NCI-H2107 (cell line): ENCODE measurements at places on chromosomes 1 and 21.

GRCh38 chr21:38361324-38361723 is 104.5 kb downstream of the KCNJ15 start:
- DNase-seq: no peak

DNA sequence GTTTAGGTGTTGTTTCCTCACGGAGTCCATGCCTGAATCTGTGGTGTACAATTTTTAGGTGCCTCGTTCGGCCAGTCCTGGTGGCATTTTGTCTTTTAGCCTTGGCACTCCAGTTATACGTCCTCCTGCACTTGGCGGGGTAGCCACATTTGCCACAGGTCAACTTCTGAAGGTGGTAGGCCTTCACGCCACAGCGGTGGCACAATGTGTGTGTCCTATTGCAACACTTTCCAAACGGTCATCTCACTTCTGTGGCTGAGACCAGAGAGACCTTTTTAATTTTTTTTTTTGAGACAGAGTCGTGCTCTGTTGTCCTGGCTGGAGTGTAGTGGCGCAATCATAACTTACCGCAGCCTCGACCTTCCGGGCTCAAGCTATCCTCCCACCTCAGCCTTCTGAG is 49.1 kb downstream of the CAMTA1 start:
- no peak for DNase-seq

- no peak for DNase-seq
These were observed 996 bp upstream of the C1orf159 start for GRCh38 chr1:1116701-1117468.

DNA sequence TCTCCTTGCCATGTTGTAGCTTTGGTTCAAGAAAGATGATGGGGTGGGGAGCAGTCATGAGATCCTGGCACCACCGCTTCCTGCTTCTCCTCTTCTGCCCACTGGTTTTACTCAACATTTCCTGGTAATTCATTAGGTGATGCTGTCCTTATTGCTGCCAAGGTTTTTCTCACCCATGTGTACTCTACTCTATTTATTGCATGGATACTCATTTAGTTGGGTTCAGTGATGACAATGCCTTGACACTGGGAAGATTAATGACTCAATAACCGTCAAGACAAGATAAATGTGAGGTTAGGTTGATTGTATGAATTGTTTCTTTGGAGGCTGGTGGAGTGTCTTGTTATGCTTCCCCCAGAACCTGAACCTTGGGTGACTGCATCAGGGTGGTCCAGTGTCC is 484.2 kb downstream of the SIPA1L2 start:
- no peak for DNase-seq

DNA sequence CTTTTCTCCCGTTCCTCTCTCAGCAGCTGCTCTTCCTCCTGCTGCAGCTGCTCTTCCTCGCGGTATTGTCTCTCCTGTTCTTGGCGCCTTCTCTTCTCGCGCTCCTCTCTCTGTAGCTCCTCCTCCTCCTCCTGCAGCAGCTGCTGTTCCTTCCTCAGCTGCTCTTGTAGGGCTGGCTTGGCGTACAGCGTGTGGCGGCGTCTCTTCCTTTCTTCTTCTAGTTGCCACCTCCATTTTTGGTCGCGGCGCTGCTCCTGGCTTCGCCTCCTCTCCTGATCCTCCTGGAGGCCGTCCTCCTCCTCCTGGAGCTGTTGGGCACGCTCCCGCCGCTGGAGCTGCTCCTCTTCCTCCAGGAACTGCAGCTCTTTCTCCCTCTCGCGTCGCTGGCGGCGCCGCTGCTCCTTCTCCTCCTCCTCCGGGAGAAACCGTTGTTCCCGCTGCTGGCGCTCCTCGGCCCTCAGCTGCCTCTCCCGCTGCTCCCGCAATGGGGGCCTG is 4.8 kb downstream of the TCHH start:
- DNase-seq: no peak

DNA sequence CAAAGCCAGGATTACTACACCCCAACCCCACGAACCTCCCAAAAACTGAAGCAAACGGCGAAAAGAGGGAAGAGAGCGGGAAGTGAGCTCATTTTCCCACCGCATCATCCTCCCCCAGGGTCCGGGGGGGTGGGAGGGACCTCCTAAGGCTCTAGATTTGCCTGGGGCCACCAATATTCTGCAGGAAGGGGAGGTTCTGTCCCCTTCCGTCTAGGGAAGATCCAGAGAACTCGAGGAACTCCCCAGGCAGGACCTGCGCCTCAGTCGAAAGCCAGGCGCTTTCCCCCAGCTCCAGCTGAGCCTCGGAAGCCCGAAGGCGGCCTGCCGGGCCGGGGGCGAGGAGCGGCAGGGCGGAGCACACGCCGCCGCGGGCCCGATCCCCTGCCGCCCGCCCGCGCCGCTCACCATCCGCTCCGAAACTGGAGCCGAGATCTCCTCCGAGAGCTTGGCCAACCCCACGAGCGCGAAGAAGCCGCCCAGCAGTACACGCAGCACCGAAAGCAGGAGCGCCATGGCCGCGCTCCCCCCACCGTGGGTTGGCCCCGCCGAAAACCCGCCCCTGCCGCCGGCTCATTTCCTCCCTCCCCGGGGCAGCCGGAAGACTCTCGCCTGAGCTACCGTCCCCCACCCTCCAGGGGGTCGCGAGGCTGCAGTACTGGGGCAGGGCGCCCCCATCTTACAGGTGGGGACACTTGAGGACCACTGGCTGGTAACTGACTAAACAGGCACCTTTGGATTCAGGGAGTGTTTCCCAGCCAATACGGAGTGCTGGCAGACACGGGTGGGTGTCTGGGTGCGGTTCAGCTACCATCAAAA is at the start of gene TMEM35B:
Gene TMEM35B (minus strand): TSS at position 555 of the 816 bp plus-strand sequence. CDS start 42 bp downstream, at position 513.
- DNase-seq: no peak

GRCh38 chr1:9589144-9589718 is 520 bp downstream of the TMEM201 start:
- DNase-seq: no peak

- DNase-seq: no peak
These were observed 425 bp downstream of the DDR2 start for GRCh38 chr1:162632698-162633080.

DNA sequence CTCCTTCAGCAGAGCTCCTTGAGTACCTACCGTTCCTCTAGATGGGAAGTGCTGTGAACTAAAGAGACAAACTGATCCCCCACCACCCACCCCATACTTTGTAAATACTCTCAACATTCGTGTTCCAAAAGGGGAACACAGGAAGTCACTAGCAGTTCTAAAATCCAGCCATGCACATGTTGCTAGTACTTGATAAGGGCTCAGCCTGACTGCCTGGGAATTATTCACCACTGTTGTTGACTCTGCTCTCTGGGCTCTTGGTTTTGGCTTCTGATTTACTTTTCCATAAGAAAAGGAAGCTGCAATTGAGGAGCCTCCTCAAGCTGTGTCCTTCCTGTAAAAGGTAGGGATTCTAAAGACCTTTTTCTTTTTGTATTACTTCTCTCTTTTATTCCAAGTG is 67.5 kb downstream of the IVNS1ABP start:
- no peak for DNase-seq

GRCh38 chr1:23555986-23556634 is 3.2 kb downstream of the ID3 start:
- no peak for DNase-seq

- no peak for DNase-seq
These were observed 7.4 kb downstream of the ACADM start for GRCh38 chr1:75731881-75732280.

DNA sequence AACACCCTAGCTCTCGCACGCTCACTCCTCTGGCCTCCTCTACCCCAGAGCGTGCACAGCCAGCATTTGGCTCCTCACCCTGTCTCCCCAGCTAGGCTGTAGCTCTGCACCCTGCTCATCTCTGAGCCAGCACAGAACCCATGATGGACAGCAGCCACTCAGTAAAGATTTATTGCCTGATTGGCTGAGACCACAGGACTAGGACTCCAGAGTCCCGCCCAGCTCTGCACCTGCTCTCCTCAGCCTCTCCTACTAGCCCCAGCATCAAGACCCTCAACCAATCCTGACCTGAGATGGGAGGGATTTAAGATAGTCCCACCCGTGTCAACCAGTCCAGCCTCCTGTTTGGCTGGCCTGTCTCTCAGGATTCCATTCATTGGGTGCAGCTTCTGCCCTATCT is 9.3 kb downstream of the C1QB start:
- no peak for DNase-seq

DNA sequence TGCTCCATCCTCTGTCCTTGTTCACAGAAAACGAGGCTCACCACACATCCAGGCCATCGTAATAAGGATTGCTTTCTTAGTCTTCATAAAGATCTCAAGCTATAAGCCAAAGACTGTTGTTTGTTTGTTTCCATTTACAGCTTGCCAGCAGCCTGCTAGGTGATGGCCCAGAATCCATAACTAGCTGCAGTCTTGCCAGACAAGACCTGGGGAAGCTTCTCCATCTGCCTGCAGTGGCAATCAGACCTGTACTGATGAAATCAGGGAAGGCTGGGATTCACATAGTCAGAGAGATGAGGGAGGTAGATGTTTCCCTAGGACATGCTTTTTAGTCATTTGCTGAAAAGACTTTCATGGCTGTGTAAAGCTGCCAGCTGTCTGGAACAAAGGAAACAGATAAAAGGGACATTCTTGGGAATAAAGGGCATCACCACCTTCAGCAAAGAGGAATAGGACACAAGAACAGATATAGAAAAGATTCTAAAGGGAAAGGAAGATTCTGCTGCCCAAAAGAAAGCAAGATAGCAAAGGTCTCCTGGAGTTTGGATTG is 51.0 kb downstream of the MT1HL1 start:
- DNase-seq: no peak

DNA sequence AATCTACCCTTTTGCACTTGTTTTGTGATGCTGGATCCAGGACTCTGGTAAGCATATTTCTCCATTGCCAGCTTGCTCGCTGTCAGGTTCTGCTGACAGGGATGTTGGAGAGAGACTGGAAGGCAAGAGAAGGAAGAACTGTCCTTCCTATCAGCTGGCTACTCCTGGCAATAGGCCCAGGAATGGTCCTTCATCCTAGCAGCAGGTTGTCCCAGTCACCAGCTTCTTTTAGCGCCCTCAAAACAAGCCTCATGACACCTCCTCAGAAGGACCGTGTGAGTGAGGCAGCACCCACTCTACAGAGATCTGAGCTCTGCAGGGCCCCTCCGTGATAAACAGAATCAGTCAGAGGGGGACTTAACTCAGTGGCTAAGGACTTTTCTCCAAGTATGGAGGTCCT is 33.1 kb upstream of the SLAMF9 start:
- DNase-seq: no peak

DNA sequence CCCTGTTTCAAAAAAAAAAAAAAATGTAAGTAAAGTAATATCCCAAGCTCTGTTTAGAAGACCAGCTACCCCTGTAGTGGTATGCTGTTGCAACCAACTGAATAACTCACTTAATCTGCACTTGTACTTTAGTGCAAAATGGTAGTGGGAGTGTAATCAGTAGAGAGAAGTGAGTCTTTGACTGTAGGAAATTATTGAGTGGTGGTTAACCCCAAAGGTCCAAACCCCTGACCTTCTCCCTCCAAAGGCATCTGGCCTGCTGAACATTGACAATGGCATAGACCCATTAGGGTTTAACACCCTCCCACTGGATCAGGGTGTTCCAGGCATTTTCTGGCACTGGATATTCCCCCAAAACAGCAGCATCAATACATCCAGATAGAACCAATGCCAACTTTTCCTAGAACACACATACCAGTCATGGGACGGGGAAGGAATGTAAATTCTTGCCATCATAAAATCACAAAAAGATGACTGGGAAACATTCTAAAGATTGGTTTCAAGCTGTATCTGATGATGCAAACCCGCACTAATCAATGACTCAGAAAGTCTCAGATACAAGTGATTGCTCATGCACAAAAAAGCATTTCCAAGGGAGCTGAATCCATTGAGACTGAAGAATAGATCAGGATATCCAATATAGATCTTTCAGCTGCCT is 110.3 kb downstream of the MRPL39 start:
- DNase-seq: no peak

DNA sequence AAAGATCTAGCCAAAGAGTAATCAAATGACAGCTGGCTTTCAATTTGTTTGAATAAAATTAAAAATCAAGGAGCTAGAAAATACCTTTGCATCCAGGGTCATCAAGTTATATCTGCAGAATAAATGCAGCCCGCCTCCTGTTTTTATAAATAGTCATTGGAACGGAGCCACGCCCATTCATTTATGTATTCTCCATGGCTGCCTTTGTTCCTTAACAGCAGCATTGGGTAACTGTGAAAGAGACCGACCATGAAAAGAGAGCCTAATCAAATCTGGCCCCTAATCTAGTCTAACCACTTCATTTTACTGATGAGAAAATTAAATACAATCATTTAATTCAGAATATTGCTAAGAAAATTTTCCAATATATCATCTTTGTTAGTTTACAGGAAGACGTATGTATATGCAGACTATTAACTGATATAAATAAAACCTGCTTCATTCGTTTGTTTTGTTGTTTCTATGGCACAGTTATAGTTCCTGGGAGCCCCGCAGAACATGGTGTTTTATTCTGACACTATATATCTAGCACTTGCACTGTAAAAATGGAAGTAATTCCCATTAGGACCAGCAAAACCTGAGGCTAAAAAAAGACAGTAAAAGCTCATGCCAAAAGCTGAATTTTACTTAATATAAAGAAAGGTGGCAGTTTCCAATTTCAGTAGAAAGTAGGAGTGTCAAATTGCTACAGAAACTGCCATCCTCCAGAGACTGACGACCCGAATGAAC is 111.8 kb upstream of the PALMD start:
- no peak for DNase-seq

- no peak for DNase-seq
These were observed 8.8 kb upstream of the AHCYL1 start for GRCh38 chr1:109975718-109976117.

DNA sequence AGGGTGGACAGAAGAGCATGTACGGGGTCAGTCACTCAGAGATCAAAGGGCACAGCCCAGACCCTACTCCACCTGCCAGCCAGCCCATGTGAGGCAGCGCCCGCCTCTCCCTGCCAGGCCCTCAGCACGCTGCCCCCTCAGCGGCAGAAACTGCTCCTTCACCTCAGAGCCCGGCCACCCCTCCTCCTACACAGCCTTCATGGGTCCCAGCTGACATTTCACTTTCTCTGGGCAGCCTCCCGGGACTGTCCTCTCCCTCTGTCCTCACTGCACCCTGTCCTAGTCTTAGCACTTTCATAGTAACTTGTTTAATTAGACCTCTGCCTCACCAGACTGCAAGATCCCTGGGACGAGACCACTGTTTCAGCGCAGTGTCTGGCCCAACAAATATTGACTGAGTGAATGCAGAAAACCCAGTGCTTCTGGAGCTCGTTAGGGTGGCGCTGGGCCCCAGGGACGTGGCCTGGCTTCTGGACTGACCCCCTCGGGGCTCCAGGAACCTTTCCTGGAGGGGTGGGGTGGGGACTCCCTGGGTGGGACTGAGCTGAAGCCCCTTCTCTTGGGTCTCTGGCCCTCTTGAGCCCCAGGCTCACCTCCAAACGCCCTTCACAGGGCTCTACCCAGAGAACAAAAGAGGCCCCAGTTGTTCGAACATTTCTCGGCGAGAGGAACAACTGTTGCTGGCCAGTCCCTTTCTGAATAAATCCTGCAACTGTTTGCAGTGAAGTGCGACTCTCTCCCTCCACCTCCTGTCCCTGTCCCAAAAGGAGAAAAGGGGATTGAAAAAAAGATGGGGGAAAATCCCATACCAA is 114.9 kb downstream of the CASZ1 start:
- DNase-seq: no peak

DNA sequence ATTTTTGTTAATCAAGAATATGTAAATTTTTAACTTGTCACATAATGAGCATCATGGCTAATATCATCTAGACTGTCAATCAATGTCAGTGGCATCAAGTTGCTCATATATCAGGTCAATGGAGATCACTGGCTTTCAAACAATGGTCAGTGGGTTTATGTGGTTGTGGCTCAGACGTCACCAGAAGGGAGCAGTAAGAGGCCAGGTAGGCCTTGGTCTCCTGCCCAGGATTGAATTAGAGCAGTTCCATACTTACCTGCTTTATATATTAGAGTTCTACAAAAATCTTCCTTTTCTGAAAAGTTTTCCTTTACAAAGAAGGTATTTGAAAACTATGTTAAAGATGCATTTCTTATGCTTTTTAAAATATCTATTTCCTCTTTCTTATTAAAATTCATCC is 206.3 kb upstream of the B3GALT2 start:
- no peak for DNase-seq
